Osteocyte (in vitro differentiated cells): ENCODE measurements at places on chromosomes 12 and 14.

GRCh38 chr14:103073876-103074728 is 9.9 kb upstream of the LBHD2 start:
- DNase-seq, result no peak

DNA sequence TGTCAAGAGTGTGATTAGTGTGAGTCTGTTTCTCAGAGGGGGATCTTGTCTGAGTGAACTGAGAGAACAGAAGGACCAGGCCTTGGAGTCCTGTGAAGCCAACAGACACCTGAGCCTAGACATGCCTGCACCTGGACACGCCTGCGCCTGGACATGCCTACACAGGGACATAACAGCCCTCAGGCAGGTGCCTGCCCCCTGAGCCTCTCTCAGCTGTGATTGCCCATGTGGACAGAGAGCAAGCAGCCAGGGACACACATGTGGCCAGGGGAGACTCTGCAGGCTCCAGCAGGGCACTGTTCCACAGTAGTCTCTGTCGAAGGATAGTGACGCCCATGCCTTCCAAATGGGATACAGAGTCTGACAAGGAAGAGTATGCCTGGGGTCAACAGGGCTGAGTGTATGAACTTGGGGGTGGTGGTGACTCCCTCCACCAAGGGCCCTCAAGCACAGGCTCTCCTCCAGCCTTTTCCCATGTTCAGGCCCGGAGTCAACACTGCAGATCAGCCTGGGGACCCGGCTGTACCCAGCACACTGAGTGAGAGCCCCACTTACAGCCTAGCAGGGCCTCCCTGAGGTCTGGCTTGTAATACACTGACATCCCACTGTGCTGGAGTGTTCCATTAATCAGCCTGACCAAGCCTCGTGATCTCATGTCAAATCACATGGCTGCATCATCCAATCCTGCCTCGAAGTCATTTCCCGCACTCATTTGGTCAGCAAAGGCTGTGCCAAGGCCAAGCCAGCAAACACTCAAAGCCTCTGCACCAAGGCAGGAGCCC is 173.0 kb downstream of the CALM1 start:
- no peak for DNase-seq

- no peak for DNase-seq
Observed at GRCh38 chr14:20799892-20800544, 2.6 kb downstream of the RNASE1 start.

DNA sequence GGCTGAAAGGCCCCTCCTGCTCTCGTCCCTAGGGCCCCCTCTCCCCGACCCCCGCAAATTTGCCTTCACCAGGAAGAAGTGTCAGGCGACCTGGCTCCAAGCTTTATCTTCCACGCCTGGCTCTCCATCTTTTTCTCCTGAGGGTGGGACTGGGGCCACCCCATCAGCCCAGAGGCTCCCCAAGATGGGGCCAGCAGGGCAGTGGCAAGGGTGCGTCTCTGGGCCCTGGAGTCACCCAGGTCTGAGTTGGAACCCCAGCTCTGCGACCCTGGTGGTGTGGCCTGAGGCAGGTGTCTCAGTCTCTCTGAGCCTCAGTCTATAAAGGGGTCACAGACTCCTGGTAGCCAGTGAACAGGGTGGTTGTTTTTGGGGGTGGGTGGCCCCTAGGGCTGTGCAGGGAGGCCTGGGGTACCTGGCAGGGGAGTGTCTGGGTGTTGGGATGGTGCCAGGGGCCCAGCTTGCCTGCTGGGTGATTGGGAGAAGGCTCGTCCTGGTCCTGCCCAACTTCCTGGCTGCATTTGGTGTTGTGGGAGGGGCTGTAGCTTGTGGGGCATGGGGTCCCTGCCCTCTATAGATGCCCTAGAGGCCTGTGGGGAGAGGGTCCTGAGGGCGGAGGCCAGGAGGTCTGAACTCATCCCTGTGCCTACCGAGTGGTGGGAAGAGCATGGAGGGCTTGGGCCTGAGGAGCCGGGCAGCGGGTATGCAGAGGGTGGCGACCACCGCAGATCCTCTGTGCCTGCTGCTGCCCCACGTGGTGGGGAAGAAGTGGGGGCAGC is 7.6 kb downstream of the KIF26A start:
- no peak for DNase-seq

- no peak for DNase-seq
Observed at GRCh38 chr12:3601461-3602150, 110.6 kb downstream of the PRMT8 start.

GRCh38 chr14:70721542-70721941 is 79.8 kb downstream of the TTC9 start:
- DNase-seq, result no peak

DNA sequence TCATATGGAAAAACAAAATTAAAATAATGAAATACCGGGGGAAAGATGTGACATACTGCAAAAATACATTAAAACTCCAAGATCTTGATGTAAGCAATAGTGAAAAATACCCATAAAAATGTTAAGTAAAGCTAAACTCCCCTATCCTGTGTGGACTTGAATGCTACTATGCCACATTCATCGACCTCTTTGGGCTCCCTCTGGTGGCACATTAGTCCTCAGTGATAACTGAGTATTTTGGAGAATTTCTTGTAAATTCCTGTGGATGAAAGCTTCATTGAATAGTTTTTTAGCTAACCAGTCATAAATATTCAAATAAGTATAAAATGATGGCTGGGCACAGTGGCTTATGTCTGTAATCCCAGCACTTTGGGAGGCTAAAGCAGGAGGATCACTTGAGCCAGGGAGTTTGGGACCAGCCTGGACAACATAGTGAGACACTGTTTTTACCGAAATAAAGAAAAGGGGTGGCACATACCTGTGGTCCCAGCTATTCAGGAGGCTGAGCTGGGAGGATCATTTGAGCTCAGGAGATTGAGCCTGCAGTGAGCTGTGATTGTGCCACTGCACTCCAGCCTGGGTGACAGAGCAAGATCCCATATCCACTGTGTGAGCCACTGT is 42.4 kb upstream of the SGPP1 start:
- DNase-seq, result no peak

DNA sequence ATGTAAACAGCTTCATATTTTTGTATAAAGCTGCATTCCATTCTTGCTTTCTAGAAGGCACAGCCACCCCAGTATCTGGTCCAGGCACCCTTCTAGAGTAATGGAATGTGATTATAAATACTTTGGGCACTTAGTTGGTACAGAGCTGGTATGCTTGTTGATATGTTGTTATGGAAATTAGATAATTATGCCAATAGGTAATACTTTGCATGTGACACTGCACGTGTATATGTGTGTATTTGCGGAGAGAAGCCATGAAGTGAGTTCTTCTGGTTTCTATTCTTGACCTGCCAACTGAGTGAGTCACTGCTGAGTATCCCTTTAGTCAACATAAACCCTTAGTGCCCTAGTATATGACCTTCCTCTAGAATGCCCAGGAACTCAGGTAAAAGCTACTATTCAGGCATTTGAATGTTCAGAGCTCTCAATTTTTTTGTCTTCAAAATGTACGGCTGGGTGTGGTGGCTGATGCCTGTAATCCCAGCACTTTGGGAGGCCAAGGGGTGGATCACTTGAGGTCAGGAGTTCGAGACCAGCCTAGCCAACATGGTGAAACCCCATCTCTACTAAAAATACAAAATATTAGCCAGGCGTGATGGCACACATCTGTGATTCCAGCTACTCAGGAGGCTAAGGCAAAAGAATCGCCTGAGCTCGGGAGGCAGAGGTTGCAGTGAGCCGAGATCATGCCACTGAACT is 6.2 kb upstream of the TCP11L2 start:
- no peak for DNase-seq

- peak; percentile 62 for DNase-seq
Observed at GRCh38 chr14:96951511-96951910, 154.3 kb downstream of the VRK1 start.

DNA sequence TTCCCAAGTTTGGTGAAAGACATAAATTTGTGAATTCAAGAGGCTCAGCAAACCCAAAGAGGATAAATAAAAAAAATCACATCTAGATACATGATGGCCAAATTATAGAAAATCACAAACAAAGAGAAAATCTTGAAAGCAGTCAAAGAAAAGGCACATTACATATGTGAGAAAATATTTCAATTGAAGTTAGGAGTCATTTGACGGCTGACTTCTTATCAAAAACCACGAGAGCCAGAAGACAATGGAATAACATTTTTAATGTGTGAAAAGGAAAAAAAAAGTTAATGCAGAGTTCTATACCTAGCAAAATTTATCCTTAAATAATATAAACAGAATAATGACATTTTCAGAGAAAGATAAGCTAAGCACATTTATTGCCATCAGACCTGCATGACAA is 307.0 kb downstream of the C12orf75 start:
- no peak for DNase-seq

GRCh38 chr14:42198010-42198409 is 591.3 kb downstream of the LRFN5 start:
- no peak for DNase-seq

DNA sequence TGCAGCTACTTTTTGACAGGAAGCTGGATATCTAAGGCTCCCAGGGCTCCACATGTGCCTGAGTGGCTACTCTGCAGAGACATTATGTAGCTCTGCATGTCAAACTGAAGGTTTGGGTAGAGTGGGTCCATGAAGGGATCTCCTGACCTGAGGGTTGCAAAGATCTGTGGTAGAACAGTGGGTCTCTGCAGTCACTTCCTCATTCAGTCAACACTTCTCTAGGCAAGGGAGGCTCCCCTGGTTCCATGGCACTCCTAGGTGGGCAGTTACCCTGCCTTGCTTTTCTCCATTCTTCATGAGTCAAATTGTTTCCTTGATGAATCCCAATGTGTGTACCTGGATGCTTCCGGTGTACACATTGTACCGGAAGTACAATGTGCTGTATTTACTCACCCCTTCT is 57.4 kb downstream of the CMAS start:
- DNase-seq, result no peak

- no peak for DNase-seq
Observed at GRCh38 chr14:50756300-50756699, 74.7 kb downstream of the NIN start.

- DNase-seq, result no peak
Observed at GRCh38 chr14:97776890-97777558, 979.8 kb downstream of the VRK1 start.

GRCh38 chr12:118151755-118152154 is 15.8 kb downstream of the PEBP1 start:
- DNase-seq, result no peak

GRCh38 chr12:62720661-62721330 is 214.2 kb downstream of the PPM1H start:
- no peak for DNase-seq

DNA sequence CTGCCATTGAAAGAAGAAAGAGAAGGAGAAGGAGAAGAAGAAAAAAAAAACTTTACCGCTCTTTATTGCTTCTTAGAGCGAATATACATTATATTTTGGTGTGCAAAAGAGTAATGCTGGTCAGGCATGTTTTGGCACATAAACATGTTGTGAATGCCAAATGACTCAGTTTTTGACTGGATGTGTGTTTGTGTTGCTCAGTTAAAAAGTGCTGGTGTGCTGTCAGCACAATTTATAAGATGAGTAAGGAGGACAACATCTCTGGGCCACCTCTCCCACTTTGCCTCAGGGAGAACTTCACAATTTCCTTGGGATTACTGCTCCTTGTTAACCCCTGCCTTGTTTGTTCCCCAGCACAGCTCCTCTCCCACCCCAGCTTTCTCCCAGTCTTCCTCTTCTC is 584.8 kb downstream of the ETNK1 start:
- DNase-seq, result no peak

- peak; percentile 93 for DNase-seq
Observed at GRCh38 chr14:99518441-99519346, 37.5 kb downstream of the CCNK start.

- no peak for DNase-seq
Observed at GRCh38 chr12:94434171-94434570, 25.5 kb downstream of the CEP83 start.

DNA sequence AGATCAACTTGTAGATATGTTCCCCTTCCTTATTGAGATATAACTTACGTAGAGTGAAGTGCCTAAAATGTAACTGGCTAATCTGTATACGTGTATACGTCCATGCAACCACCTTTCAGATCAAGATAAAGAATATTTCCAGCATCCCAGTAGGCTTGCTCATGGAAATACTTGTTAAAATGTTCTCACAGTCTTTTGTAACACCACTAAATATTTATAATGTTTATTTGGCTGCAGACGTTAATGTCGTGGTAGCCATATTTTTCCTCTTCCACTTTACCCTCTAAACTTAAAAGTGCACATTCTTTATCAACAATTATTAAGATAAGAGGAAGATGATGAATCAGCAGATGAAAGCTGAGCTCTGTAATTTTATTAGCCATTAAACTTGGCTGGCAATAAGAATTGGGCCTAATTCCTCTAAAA is 447.4 kb downstream of the AEBP2 start:
- no peak for DNase-seq

- DNase-seq, result no peak
Observed at GRCh38 chr12:117100251-117100650, 1.0 kb upstream of the TESC start.

GRCh38 chr14:36657399-36658122 is 4.1 kb upstream of the PAX9 start:
- DNase-seq, result no peak

GRCh38 chr12:663293-663871 is at the start of gene NINJ2:
TSS of gene NINJ2 (minus strand) at chr12:663445. CDS start at chr12:663360, 85 bp downstream.
- no peak for DNase-seq

GRCh38 chr14:25628390-25628789 is 578.4 kb upstream of the STXBP6 start:
- DNase-seq, result no peak

- no peak for DNase-seq
Observed at GRCh38 chr12:109302770-109303169, 6.3 kb downstream of the FOXN4 start.

DNA sequence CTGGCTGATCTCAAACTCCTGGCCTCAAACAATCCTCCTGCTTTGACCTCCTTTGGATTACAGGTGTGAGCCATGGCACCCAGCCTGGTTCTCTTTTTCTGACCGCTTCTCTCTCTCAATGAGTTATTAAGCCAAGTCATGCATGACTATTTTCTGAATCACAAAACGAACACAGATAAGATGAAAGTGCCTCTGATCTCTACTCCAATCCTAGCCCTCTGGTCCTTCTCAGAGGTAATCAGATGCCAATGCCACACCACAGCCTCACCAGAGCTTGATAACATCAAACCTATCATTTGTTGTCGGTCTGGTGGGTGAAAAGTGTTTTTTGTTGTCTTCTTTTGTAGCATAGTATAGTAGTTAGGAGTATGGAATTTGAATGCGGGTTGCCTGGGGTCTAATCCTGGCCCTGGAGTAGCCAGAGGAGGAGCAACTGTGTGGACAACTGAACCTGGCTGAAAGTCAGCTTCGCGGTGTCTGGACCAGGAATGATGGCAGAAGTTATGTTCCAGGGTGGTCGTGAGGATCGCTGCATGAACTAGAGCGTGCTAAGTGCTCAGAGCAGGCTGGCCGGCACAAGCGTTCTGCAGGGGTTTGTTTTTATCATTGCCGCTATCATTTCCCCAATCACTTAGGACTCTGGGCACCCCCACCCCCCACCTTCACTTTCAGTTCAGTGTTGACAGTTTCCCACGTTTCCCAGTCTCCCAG is 77.9 kb downstream of the SPRING1 start:
- DNase-seq, result no peak

DNA sequence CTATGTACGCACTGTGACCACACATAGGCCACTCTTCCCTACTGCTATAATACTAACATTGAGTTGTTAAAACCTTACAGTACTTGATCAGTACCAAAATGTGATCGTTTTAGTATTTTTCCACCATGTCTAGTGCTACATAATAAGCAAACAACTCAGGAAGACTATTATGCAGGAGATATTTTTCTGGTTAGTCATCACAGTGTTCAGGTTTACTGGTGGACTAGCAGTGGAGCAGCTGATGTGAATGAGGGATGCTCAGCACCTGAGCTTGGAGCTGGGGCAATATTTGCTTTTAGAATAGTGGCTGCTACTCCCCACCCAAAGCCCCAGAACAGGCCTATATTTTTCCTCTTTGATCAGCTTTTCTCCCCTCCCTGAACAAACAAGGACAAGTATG is 513.1 kb downstream of the KCNH5 start:
- no peak for DNase-seq

- no peak for DNase-seq
Observed at GRCh38 chr14:23630687-23631086, 5.5 kb upstream of the DHRS2 start.
